Femur (tissue), 1 donor: ENCODE measurements at places on chromosomes 7 and 10.

GRCh38 chr7:116932566-116932965 lies 20.7 kb upstream of the ST7 start:
- DNase-seq = no peak

GRCh38 chr10:5983774-5984173 lies 6.4 kb upstream of the IL15RA start:
- DNase-seq = no peak

- no peak for DNase-seq
These were observed 34.5 kb upstream of the SKAP2 start for GRCh38 chr7:26898891-26899290.

GRCh38 chr7:47666164-47666862 lies 84.4 kb upstream of the TNS3 start:
- DNase-seq = no peak

GRCh38 chr7:3965794-3966395 lies 664.8 kb downstream of the SDK1 start:
- DNase-seq = no peak

DNA sequence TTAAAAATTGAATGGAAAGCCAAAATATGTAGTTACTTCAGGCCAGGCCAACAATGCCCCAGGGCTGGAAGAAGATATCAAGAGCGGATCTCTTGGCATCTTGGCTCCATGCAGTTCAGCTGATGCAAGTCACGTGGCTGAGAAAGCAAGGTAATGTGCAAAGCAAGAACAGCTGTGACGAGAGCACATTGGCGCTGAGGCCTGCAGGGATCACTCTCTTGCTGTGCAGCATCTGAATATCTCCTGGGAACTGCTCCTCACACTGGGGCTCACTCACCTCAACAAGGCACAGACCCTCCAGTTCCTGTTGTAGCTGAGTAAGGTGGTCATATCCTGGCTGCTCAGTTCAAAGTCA lies 14.0 kb downstream of the AKR1B1 start:
- no peak for DNase-seq

- DNase-seq = no peak
These were observed 251.0 kb downstream of the NSUN6 start for GRCh38 chr10:18400201-18400905.
